Osteoblast (primary cell): ENCODE measurements at places on chromosomes 4 and X.

DNA sequence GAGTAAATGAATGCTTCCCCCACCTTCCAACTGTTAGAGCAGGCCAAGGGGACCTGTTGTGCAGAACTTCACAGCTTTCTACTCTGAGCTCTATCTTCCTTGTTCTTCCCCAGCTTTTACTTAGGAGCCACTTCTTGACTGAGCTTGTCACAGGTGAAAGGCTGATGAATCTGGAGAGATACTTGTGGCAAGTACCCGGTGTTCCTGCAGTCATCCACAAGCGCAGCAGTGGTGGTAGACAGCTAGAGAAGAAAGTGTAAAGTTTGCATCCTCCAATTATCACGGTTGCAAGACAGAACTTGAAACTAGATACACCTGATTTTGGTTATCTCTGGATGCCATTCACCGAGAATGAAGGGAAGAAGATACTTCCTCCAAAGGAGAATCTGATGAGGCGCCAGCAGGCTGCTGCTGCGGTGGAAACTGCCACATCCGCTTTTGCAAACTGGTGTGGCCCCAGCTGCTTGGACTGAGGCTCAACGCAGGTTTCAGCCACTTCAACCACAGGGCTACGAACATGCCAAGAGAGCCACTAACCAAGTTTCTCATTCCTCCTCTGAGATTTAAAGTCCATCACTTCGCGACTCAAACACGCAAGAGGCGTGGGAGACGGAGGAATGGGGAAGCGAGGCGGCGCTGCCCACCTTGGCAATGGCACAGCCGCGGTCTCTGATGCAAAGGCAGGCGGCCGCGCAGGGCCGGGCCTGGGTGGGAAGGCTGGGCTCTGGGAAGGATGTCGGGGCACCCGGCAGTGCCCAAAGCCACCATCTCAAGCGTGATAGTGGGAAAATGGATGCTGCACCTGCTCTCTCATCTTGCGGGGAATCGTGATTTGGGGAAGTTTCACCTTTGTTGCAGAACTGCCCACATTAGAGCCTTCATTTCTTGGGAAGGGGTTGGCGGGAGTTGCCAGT, 1.3 kb upstream of the FHIP1A start:
- H3K27me3 ChIP-seq: peaks cover 32% of the 10 kb centered on the region
- H3K27ac ChIP-seq: peak overlapping the region; percentile 28
- H3K36me3 ChIP-seq: no peaks in the 10 kb centered on the region
- H3K4me1 ChIP-seq: peaks cover 11% of the 10 kb centered on the region
- peak overlapping the region; percentile 70 for H3K4me3 ChIP-seq
- DNase-seq: peak; percentile 83

GRCh38 chr4:26346203-26346620, 25.4 kb downstream of the RBPJ start:
- H3K4me1 ChIP-seq: peaks cover 43% of the 10 kb centered on the region
- no peak for DNase-seq
- no peaks in the 10 kb centered on the region for H3K36me3 ChIP-seq

GRCh38 chr4:52687696-52688095, 28.6 kb upstream of the USP46 start:
- no peak overlapping the region for H3K4me3 ChIP-seq
- H3K36me3 ChIP-seq: no peaks in the 10 kb centered on the region
- no peak overlapping the region for H3K27ac ChIP-seq
- no peaks in the 10 kb centered on the region for H3K4me1 ChIP-seq
- H3K27me3 ChIP-seq: peaks cover under 1% of the 10 kb centered on the region

DNA sequence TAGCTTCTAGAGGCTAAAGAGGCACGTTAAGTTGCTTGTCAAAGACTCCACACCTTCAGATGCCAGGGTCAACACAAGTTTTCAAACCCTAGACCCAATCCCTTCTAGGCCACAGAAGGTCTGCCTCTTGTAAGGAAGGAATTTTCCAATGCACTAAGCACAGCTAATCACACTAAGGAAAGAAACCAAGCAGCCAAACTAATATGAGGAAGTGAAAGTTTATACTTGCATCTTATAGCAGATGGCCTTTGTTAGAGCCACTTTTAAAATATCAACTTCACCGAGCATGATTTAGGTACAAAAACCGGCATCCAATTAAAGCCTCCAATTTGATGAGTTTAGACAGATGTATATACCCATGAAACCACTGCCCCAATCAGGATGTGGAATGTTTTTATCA, 9.9 kb downstream of the FHL1 start:
- H3K27ac ChIP-seq: no peak overlapping the region
- H3K4me3 ChIP-seq: no peak overlapping the region
- no peaks in the 10 kb centered on the region for H3K4me1 ChIP-seq
- no peaks in the 10 kb centered on the region for H3K27me3 ChIP-seq
- DNase-seq: no peak

GRCh38 chrX:68732906-68733493, 85.5 kb downstream of the STARD8 start:
- no peak overlapping the region for H3K27ac ChIP-seq
- peak; percentile 91 for DNase-seq
- H3K36me3 ChIP-seq: no peaks in the 10 kb centered on the region
- H3K4me1 ChIP-seq: no peaks in the 10 kb centered on the region

- H3K4me3 ChIP-seq: no peak overlapping the region
- H3K4me1 ChIP-seq: peaks cover 11% of the 10 kb centered on the region
- no peaks in the 10 kb centered on the region for H3K27me3 ChIP-seq
- no peak for DNase-seq
- H3K36me3 ChIP-seq: no peaks in the 10 kb centered on the region
- H3K27ac ChIP-seq: no peak overlapping the region
These were observed 240.3 kb upstream of the GPC4 start for GRCh38 chrX:133655275-133656265.

GRCh38 chr4:41361794-41362526, 105.2 kb downstream of the UCHL1 start:
- peak; percentile 62 for DNase-seq
- peaks cover 18% of the 10 kb centered on the region for H3K27me3 ChIP-seq
- peaks cover 3% of the 10 kb centered on the region for H3K4me1 ChIP-seq
- peak overlapping the region; percentile 75 for H3K4me3 ChIP-seq
- peak overlapping the region; percentile 37 for H3K27ac ChIP-seq

DNA sequence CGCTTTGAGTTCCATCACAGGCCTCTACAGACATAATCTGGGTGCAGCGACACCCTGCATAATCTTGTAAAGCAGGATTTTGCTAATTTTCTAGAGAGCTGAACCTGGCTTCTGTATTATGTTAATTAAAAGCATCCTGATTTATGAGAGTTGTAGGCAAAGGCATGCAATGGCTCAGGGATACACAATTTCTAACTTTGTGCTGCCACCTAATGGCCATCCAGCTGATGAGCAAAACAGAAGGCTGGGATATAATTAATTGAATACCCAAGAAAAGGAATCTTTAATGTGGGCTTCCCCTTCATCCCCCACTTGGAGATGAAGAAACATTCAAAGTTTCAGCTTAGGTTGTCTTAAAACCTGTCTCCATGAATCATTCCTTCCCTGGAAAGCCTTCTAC, 78.1 kb downstream of the BMP15 start:
- H3K4me3 ChIP-seq: no peak overlapping the region
- H3K27me3 ChIP-seq: peaks cover 25% of the 10 kb centered on the region
- no peak overlapping the region for H3K27ac ChIP-seq
- no peaks in the 10 kb centered on the region for H3K4me1 ChIP-seq
- H3K36me3 ChIP-seq: no peaks in the 10 kb centered on the region

- no peaks in the 10 kb centered on the region for H3K4me1 ChIP-seq
- H3K36me3 ChIP-seq: no peaks in the 10 kb centered on the region
- no peak overlapping the region for H3K27ac ChIP-seq
These were observed 3.8 kb upstream of the CXCR3 start for GRCh38 chrX:71622032-71622575.

DNA sequence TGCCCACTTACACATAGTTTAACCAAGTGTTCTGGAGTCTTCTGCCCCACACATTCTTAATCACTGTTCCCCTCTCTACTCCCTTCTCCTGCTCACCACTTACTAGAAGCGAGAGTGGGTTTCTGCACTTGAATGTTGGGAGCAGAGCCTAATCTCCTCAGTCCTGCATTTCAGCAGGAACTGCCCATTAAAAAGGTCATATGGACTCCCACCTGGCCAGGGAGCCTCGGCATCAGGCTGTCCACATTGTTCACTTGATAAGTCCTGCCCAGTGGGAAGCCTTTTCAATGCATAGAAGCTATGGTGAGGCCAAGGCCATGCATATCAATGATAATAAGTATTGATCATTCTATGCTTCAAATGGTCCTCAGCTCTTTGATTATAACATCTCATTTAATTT, 144.3 kb downstream of the LDB2 start:
- no peak for DNase-seq
- peaks cover 10% of the 10 kb centered on the region for H3K36me3 ChIP-seq
- no peak overlapping the region for H3K27ac ChIP-seq
- peaks cover 5% of the 10 kb centered on the region for H3K4me1 ChIP-seq

- H3K27me3 ChIP-seq: no peaks in the 10 kb centered on the region
- peak; percentile 35 for DNase-seq
- H3K4me1 ChIP-seq: no peaks in the 10 kb centered on the region
These were observed 23.7 kb upstream of the MSANTD1 start for GRCh38 chr4:3225071-3225850.

GRCh38 chrX:40022421-40022820, 75.3 kb downstream of the BCOR start:
- H3K4me1 ChIP-seq: no peaks in the 10 kb centered on the region
- H3K4me3 ChIP-seq: no peak overlapping the region
- DNase-seq: no peak
- no peaks in the 10 kb centered on the region for H3K36me3 ChIP-seq
- peaks cover 3% of the 10 kb centered on the region for H3K27me3 ChIP-seq
- no peak overlapping the region for H3K27ac ChIP-seq

DNA sequence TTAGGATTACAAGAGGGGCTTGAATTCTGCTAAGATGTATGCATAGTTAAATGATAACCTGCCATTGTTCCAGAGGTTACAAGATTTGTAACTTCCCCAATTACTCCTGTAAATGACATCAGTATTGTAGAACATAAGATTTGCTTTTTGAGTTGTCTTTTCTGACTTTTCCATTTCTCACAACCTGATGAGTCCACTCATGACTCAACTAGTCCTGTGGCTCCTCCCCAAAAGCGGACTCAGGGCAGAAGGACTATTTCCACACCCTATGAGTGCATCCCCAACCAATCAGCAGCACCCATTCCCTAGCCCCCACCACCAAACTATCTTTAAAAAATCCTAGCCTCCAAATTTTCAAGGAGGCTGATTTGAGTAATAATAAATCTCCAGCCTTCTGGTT, 54.7 kb downstream of the HOPX start:
- H3K4me1 ChIP-seq: peaks cover 11% of the 10 kb centered on the region
- H3K4me3 ChIP-seq: no peak overlapping the region
- DNase-seq: no peak
- H3K36me3 ChIP-seq: no peaks in the 10 kb centered on the region

- no peak for DNase-seq
- no peak overlapping the region for H3K27ac ChIP-seq
- no peaks in the 10 kb centered on the region for H3K27me3 ChIP-seq
- no peak overlapping the region for H3K4me3 ChIP-seq
- H3K4me1 ChIP-seq: no peaks in the 10 kb centered on the region
These were observed 33.3 kb downstream of the FRYL start for GRCh38 chr4:48746608-48747362.

DNA sequence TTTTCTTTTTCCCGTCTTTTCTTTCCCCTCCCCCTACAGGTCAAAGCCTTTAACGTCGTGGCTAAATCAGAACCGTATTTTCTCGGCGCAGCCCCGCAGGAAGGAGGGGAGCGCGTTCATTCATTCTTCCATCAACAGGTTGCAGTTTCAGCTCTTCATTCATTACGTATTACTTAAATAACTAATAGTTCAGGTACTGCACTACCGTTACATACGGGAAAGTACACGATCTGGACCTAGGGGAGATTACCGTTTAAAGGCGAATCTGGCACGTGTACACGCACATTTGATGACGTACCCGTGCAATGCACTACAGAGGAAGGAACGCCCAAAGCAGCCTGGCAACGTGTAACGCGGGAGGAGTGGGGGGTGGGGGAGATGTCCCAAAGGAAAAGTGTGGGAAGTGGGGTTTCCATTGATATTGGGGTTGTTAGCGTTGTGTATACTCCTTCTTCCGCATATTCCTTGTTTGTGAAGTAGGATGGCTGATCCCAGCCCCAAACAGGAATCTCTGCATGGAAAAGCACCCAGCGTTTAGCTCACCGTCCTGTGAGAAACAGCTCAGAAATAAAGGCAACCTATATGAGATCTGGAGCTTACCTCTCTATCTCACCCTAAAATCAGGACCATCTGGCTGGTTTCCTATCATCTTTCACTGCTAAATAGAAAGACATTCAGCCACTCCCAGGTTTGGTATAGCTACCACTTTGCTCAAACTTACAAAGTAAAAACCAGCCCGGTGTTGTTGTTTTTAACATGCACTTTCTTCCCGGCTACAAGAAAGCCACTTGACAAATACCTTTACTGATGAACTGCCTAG, 585 bp upstream of the SEC24D start:
- no peaks in the 10 kb centered on the region for H3K27me3 ChIP-seq
- H3K27ac ChIP-seq: peak overlapping the region; percentile 99
- H3K36me3 ChIP-seq: peaks cover 24% of the 10 kb centered on the region
- DNase-seq: peak; percentile 84
- peaks cover 36% of the 10 kb centered on the region for H3K4me1 ChIP-seq

DNA sequence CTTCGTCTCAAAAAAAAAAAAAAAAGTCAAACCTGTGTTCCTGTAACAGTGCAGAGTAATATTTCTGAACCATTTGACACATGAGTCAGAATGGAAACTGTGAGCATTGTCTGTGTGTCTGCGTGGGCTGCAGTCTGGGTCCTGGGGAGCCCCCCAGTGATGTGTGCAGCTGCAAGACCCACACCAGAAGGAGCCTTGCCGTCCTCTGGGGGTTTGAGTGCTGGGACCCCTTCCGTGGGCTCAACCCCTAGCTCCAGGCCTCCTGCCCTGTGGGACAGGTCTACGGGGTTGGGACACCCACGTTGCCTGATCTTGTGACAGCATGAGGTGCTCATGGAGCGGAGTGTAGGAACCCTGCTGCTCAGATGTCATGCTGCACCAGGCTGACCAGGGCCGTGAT, 43.7 kb downstream of the DDX3X start:
- H3K4me1 ChIP-seq: peaks cover 5% of the 10 kb centered on the region
- no peaks in the 10 kb centered on the region for H3K27me3 ChIP-seq
- no peak overlapping the region for H3K4me3 ChIP-seq

- H3K4me3 ChIP-seq: no peak overlapping the region
- H3K27me3 ChIP-seq: no peaks in the 10 kb centered on the region
- H3K36me3 ChIP-seq: no peaks in the 10 kb centered on the region
These were observed 88.4 kb upstream of the GUCY1A1 start for GRCh38 chr4:155578219-155578618.

DNA sequence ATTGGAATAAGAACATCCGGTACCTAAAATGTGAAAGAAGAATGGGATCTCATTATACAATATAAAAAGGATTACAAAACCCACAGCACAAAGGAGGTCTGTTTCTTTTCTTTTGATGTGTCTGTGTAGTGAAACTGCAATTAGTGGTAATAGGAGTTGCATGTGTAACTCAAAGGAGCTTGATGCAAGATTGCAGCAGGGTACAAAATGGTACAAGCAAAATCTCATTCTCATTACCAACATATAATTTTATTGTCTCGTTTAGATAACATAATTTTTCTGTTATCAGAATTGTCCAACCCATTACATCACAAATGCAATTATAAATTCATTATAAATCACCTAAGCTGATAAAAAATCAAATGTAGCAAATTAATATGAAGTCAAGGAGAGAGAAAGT, 47.1 kb upstream of the CCSER1 start:
- H3K4me1 ChIP-seq: no peaks in the 10 kb centered on the region
- DNase-seq: no peak
- H3K4me3 ChIP-seq: no peak overlapping the region
- H3K36me3 ChIP-seq: no peaks in the 10 kb centered on the region
